Glomerular endothelial cell (primary cell): ENCODE measurements at places on chromosomes 13 and 19.
A peak's percentile ranks its signal among the peaks of the same experiment; 100 is the strongest.

DNA sequence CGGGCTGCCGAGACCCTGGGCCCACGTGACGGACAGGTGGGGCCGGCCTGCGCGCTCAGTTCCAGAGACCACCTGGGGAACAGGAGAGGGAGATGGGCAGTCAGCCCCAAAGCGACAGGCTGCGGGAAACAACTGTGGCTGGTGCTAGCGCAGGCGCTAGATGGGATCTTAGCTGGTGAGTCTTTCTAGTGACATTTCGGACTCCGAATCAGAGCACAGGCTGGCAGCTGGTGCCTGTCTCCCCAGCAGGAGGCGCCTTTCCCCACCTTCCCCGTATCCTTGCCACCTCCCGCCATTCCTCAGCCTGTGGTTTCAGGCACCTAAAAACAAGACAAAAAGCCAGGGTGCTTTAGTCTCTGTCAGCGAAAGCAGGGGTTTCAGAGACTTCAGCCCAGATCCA lies 19.4 kb upstream of the RANBP3 start:
- DNase-seq, result no peak

GRCh38 chr19:4547303-4548237 lies 7.7 kb upstream of the LRG1 start:
- no peak for DNase-seq

- DNase-seq, result no peak
Measured at GRCh38 chr19:4597975-4598671, 38.6 kb upstream of the SEMA6B start.

DNA sequence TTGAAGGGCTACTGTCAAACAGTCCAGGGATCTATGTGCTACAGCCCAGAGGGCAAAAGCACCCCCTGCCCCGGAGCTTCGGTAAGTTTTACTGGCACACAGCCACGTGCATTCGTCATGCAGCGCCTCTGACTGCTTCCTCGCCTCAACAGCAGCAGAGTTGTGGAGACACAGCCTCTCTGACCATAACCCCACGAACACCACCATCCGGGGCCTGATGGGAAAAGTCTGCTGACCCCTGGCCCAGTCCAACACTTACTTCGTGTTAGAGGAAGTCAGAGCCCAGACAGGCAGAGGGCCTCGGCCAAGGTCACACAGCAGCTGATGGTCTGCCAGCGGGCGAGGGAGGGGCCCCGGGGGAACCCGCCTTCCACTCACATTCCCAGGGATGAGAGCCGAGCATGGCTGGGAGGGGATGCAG lies 5.1 kb downstream of the CBARP start:
- no peak for DNase-seq

- no peak for DNase-seq
Measured at GRCh38 chr13:34322014-34322742, 504.2 kb downstream of the RFC3 start.

DNA sequence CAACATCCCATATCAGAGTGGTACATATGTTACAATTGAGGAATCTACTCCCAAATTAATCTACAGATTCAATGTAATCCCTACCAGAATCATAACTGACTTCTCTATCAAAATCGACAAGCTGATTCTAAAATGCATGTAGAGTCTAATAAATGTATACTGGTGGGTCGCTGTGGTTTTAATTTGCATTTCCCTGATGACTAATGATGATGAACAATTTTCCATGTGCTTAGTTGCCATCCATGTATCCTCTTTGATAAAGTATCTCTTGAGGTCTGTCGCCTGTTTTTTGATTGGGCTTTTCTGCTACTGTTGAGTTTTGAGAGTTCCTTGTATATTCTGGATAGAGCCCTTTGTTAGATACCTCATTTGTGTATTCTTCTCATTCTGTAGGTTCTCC lies 43.8 kb downstream of the KLF12 start:
- DNase-seq, result no peak

- no peak for DNase-seq
Measured at GRCh38 chr13:82947683-82948082, 934.6 kb downstream of the SLITRK1 start.

GRCh38 chr19:49987159-49987698 lies 26.3 kb upstream of the SIGLEC11 start:
- peak; percentile 79 for DNase-seq

DNA sequence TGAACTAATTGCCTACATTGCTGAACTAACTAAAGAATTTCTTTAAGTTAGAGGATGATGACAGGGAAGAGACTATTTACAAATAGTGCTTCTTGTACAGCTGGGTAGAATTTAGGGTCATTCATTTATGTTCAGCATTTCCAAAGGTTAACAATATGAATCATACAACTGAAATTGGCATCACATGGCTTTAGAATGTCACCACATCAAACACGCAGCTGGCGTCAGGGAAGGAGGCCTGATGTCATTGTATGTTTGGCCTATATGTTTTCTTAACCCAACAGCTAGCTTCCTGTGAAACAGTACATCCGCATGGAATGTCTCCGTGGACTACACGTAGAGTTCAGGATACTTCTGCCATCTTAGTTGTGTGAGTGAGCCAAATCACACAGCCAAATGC lies 99.0 kb upstream of the TNFSF11 start:
- no peak for DNase-seq

DNA sequence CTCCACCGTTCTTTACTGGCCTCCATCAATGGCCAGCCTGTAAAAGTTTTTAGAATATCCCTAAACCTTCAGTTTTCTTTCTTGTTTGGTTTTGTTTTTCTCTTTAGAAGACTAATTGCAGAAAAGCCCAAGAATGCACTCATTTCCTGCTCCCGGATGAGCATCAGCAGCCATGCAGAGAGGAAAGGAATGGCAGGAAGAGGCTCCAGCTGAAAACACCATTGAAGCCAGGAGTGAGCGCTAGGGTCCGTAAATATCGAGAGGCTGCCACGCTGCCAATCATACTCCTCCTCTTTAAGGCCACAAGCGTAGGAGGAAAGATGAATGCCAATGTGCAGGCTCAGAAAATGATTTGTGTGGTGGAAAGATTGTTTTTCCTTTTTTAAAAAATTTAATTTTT lies 57.4 kb upstream of the UBE2L5 start:
- DNase-seq, result peak; percentile 77

GRCh38 chr13:44576351-44577235 lies 463 bp upstream of the TSC22D1 start:
- DNase-seq, result no peak
